Fibroblast of upper back skin (primary cell): ENCODE measurements at places on chromosomes 5 and 9.

GRCh38 chr5:956941-957747 lies 51.5 kb upstream of the NKD2 start:
- peak; percentile 95 for DNase-seq

DNA sequence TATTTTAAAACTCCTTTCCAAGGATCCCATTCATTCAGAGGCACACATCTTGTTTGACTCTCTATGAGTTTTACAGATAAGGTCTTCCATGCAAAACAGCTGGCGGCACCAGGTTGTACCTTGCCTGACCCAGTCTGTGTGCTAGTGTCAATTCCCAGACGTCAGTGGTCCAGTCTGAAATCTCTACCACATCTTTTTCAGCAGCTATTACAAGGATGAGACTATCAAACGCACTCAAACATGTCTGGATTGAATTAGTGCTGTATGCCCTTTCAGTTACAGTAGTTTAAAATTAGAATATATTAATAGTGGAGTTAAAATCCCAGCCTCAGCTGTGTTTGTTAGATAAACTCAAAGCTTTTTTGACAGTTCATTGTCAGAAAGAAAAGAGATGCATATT lies 11.7 kb downstream of the CDC14B start:
- peak; percentile 16 for DNase-seq

- no peak for DNase-seq
Observed at GRCh38 chr9:120915854-120916470, 10.6 kb downstream of the TRAF1 start.

- no peak for DNase-seq
Observed at GRCh38 chr5:74651710-74652109, 11.2 kb upstream of the ENC1 start.

GRCh38 chr5:172867761-172868435 lies 33.8 kb downstream of the ERGIC1 start:
- peak; percentile 35 for DNase-seq

- no peak for DNase-seq
Observed at GRCh38 chr5:92864591-92864990, 716.4 kb downstream of the NR2F1-AS1 start.

GRCh38 chr5:157559301-157559700 lies 16.3 kb downstream of the ADAM19 start:
- DNase-seq = peak; percentile 78

DNA sequence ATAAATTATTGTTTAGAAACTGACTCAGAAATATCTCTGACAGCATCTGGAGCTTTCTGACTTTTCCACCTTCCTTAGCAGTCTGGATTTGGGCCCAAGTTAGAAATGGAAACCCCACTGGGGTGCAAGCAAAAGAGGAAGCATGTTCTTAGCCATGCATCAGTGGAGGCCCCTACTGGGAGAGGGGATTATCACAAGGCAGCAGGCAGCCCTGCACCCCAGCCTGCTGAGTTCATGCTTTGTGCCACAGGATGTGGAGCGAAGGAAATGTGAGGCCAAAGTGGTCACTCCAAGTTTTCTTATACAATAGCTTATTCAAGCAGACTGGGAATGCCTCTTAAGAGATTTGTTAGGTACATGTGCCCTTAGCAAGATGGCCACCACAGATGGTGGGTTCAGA lies 146.5 kb upstream of the TLX3 start:
- peak; percentile 43 for DNase-seq

DNA sequence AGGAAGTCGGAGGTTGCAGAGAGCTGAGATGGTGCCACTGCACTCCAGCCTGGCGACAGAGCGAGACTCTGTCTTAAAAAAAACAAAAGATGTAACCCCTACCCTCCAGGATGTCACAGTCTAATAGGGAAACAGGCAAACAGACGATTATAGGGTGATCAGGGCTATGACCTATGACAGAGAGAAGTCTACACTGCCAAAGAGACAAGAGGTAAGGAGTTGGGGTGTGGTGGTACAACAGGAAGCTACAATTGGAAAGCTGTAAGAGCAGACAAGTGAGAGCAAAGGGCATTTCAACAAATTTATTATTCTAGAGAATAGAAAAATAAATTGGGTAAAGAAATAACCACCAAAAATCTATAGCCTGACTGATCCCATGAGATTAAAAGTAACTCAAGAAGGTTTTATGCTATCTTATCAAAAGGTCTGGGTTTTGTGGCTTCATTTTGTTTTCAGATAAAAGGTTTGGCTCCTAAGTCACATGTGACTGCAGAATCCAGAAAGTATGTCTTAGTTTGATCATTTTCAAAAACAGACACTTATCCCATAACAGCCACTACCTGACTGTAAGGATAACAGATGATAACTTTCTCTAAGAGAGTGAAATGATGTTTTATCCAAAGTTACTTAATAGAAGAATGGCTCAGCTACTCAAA lies 7.3 kb downstream of the CDC26 start:
- no peak for DNase-seq

DNA sequence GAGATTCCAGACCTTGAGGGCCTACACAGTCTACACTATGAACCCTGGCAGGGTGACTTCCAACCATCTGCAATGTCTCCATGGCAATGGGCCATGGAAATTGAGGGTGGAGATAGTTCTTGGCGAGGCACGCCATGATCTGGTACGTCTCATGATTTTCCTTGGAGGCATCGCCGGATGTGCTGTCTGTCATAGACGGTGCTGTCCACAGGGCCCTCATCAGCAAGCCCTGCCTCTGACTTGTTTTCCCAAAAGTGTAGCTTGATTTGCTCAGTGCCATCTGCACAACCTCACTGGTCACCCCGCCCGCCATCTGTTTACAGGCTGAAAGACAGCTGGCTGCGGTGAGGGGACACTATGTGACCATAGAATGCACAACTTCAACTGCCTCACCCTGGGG lies 73.5 kb downstream of the BOD1 start:
- no peak for DNase-seq

- no peak for DNase-seq
Observed at GRCh38 chr5:180205916-180206315, 3.1 kb downstream of the RASGEF1C start.

- no peak for DNase-seq
Observed at GRCh38 chr5:31347552-31347905, 154.0 kb downstream of the CDH6 start.

DNA sequence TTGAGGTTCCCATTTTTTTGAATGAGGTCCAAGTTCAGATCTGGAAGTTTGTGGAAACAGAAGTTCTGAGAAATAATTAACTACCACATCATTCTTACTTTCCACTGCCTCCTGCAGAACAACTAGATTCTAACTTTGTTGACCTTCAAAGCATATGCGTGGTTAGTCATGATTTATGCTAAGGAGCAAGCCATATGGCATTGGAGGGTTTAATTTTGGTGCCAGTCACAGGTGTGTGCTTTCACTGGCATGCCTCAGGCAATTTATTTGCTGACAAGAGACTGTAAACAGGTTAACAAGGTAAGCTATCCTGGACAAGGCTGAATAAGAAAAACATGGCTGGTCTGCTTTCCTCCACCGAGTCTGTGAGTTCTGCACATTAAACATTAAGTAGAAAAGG lies 31.5 kb downstream of the HMHB1 start:
- no peak for DNase-seq

GRCh38 chr9:37683531-37684371 lies 33.0 kb downstream of the FRMPD1 start:
- DNase-seq = no peak

- DNase-seq = no peak
Observed at GRCh38 chr5:143781993-143782520, 29.9 kb upstream of the HMHB1 start.

DNA sequence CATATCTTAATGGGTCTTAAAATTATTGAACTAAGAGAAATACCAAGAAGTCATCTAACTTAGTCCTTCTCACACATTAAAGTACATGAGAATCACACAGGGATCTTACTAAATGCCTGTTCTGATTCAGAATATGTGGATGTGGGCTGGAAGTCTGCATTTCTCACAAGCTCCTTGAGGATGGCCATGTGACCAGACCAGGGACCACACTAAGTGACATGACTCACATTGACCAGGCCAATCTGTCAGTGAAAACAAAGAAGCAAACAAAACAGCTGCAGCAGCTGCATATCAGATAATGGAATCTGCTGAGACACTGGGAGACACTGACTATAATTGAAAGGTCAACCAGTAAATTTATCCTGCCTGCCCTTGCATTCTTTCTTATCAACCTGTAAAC lies 110.5 kb downstream of the ADAMTS12 start:
- peak; percentile 60 for DNase-seq

- DNase-seq = peak; percentile 82
Observed at GRCh38 chr5:82351754-82352145, 73.6 kb upstream of the RPS23 start.

DNA sequence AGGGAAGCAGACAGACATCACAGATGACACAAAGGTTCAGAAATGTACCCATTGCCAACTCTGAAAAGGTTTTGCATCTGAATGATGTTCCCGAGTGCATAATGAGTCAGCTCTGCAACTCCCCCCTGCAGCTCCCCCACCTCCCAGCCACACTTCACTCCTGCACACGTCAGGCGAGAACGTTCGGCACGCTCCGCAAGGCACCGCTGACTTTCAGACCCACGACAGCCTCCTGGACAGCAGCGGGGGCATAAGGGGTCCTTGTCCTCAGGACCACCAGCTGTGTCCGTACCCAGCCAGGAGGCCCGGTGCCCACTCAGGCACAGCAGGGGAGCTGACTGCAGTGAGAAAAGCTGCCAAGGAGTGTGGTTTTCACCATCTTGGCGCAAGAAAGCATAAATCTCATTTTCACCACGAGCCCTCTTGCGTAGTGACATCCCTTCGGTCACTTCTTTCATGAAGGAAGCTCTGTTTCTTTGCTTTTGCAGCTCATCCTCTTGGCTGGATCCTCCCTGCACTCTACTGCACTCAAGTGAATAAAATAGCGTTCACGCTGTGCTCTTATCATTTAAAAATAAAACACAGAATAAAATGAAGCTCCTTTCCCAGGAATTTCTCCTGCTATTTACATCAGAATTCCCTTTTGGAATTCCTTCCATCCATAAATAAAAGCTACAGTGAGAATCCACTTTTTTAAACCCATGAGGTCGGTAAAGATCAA lies 9.9 kb downstream of the GFPT2 start:
- peak; percentile 81 for DNase-seq

GRCh38 chr9:36961051-36961450 lies 73.0 kb downstream of the PAX5 start:
- DNase-seq = no peak

- no peak for DNase-seq
Observed at GRCh38 chr5:6611334-6612256, 21.2 kb downstream of the NSUN2 start.

DNA sequence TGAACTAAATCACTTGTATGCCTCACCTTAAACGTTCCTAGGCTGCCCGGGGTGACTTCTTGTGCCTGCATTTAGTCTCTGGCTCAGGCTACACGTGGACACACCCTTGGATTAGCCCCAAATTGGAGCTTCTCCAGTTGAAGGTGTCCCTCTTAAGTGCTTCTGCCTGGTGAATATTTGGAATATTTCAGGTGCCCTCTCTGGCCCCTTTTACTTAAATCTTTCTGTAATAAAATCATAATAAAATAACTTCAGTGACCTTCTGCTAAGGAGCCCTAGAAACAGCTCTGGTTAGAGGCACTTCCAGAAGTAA lies 74.3 kb upstream of the KLF9 start:
- DNase-seq = peak; percentile 32

DNA sequence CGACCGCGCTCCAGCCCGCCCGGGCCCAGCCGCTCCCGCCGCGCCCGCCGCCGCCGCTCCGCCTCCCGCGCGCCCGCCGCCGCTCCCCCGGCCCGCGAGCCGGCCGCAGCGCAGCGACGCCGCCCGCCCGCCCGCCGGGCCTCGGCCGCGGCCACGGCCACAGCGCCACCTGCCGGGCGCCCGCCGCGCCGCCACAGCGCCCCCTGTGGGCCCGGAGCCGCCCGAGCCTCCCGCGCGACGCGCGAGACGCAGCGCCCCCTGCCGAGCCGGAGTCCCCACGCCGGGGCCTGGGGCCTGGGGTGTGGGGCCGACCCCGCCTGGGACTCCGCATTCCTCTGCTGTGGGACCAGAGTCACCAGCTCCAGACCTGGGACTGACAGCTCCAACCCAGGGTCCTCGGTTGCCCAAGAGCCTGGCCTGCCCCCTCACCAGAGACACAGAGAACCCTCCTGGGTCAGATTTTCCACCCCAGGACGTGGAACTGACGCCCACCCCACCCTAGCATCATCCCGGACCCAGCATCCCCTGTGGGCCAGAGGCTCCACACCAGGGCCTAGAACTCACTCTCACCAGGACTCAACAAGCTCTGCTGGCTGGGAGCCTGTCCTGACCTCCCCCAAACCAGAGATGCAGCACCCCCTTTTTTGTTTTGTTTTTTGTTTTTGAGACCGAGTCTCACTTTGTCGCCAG lies at the start of gene RAPGEF1:
Gene RAPGEF1, minus strand, starts transcription at position 118 of the 690 bp plus-strand sequence. CDS start 246 bp downstream, outside the sequence.
- peak; percentile 25 for DNase-seq

DNA sequence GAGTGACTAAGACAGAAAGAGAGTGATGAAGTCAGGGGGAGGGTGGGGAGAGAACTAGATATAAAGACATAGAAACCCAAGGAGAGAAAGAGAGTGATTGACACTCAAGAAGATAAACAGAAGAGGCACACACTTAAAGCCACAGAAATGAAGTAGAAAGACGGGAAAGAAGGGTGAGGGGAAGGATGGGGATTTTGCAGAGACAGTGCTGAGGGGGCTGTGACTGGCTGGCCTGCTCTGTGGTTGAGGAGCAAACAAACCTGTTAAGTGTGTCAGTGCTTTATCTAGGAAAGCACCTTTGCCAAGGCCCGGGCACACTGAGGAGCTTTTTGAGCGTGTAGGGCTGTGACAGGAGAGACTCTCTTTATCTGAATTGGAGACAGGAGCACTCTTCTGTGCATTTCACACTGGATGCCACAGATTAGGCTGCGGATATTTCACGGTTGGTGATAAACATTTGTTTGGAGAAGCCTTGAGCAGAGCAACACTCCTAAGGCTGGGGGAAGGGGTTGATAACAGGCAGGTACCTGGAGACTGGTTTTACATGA lies 109.1 kb downstream of the DOCK2 start:
- DNase-seq = no peak

DNA sequence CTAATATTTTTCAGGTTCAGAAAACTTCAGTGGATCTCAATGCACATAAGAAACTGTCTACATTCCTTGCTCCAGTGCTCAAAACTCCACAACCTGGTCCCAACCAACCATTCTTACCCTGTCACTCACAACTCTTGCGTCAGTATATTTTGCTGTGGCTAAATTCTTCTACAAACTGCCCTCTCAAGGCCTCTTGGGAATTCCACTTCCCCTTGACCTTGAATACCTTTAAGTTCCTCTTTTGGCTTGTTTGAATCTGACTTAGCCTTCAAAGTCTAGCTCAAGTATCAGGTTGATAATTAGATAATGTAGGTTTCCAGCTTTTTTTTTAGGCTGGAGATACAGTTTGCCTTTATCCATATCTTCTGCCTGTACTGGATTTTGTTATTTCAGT lies 128.3 kb downstream of the SLF1 start:
- peak; percentile 23 for DNase-seq

GRCh38 chr9:101470021-101470420 lies 34.4 kb upstream of the ALDOB start:
- DNase-seq = no peak

- DNase-seq = peak; percentile 81
Observed at GRCh38 chr9:91864380-91864779, 85.6 kb downstream of the ROR2 start.

GRCh38 chr9:123031963-123032362 lies 1.5 kb upstream of the GPR21 start:
- DNase-seq = no peak
